ENCODE measurements at places on chromosomes 2 and 18. TPM values are rescaled to one million over a fixed set of nuclear protein-coding genes. Genes with fewer than 3 reads are reported as not detected.

The EMILIN1 gene
- 0.63 TPM for total RNA-seq

DNA sequence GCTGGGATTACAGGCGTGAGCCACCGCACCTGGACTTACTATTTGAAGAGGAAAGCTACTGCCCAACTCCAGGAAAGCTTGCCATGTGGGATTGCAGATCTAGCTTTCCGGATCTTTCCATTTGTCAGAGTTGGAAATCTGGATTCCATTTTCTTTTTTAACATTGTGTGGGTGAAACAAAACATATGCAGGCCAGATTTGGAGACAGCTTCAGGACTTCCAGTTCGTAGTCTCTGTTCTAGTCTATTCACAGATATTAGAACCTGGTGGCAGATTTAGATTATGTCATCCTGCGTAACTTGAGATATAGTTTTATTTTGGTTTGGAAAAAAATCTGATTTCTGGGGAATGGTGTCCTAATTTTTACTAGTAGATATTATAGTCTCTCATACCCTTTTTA is 70.5 kb downstream of the ZNF236 start:
- H3K27ac ChIP-seq, result no peak overlapping the region
- no peaks in the 10 kb centered on the region for H3K27me3 ChIP-seq
- H3K36me3 ChIP-seq, result peaks cover 40% of the 10 kb centered on the region
- DNase-seq, result no peak

GRCh38 chr18:64097497-64097896 is 51.4 kb downstream of the LINC00305 start:
- no peak overlapping the region for H3K4me3 ChIP-seq
- no peaks in the 10 kb centered on the region for H3K36me3 ChIP-seq
- no peaks in the 10 kb centered on the region for H3K27me3 ChIP-seq
- no peak for DNase-seq
- H3K4me1 ChIP-seq, result no peaks in the 10 kb centered on the region

The SGPP2 gene
- total RNA-seq, result 3.0 TPM

- no peak overlapping the region for H3K27ac ChIP-seq
- H3K36me3 ChIP-seq, result no peaks in the 10 kb centered on the region
- DNase-seq, result no peak
- H3K4me3 ChIP-seq, result no peak overlapping the region
Measured at GRCh38 chr2:45786836-45787357, 135.4 kb downstream of the PRKCE start.

The MEP1B gene
- total RNA-seq, result not detected

- no peaks in the 10 kb centered on the region for H3K27me3 ChIP-seq
- peak overlapping the region; percentile 97 for H3K4me3 ChIP-seq
- H3K36me3 ChIP-seq, result peaks cover 26% of the 10 kb centered on the region
- peaks cover 49% of the 10 kb centered on the region for H3K4me1 ChIP-seq
Measured at GRCh38 chr2:68157002-68157401, 686 bp upstream of the PNO1 start.
